Hematopoietic multipotent progenitor cell treated with erythropoietin and hydrocortisone succinate and interleukin-3 and kit ligand, for 15 days (in vitro differentiated cells): ENCODE measurements at places on chromosomes 13 and 19.
A peak's percentile ranks its signal among the peaks of the same experiment; 100 is the strongest.

GRCh38 chr19:43468354-43469159 is 3.1 kb upstream of the LYPD3 start:
- no peak for DNase-seq

GRCh38 chr19:27765397-27765796 is 1447.6 kb downstream of the UQCRFS1 start:
- DNase-seq = no peak

DNA sequence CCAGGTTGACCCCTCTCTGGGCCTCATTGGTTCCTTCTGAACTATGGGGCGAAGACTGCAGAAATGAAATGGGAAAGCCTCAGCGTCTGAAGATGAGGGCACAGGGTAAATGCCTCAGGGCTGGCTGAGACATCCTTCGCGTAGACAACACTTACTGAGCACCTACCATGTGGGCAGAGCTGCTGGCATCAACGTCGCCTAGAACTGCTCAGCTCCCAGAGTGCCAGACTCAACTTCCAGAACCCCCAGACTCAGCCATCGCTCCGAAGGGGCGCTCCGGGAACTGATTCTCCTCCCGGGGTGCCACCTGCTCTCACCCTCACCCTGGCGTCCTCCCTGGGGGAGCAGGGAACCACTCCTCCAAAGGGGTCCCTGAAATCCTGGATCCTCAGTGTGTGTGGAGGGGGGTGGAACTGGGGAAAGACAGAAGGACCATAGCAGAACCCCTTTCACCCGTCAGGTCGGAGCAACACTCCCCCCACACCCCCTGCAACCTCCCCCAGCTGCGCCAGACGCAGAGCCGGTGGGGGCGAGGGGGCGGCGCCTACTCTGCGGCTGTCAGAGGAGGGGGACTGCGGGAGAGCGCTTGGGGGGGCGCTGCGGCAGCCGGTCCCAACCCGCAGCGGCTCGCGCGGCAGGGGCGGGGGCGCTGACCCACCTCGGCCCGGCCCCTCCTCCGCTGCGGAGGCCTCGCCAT is 8.2 kb upstream of the NFIC start:
- DNase-seq = no peak

DNA sequence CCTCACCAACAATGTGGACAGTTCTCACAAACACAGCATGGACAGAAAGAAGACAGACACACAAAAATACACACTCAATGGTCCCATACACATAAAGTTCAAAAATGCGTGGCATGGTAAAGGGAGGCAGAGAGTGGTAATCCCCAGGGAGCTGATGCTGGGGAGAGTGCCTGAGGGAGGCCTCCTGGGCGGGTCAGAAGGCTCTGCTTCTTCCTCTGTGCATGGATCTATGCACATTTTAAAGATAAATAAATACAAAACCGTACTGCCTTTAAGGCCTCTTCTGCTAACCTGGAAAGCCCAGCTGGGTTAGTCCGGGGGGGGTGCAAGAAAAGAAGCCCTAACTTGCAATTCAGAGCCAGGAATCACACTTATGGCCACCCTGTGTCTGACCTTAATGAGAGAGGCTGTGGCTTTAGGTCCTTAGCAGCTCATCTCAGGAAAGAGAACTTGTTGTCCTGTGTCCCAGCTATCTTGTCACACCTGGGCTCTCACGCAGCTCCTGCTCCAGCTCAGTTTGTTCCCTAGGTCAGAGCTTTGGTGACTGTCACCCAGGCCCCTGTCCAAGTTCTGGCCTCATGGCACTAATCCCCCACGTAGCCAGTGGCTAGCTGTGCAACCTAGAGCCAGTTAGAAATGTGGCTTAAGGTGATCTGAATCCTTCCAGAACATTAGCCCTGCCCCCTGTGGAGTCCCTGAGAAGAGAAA is 28.5 kb downstream of the POP4 start:
- no peak for DNase-seq

GRCh38 chr19:46383171-46383815 is 30.1 kb downstream of the CCDC8 start:
- DNase-seq = no peak

DNA sequence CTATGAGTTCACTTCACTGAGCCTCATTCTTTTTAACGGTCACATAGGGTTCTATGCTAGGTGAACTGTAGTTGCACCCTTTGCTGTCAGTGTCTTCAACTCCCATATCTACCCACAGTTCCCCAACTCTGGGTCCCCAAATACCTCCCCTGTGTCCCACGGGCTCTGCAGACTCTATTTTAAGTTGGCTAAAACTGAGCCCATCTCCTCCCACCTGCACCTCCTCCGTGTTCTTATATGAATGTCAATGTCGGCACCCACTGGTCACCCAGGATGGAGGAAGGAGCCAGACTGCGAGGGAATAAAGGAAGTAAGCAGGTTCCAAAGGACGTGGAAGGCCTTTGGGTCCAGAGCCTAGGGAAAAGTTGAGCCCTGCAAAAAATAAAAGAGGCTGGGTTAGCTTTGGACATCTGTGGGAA is 802 bp upstream of the PIN1 start:
- DNase-seq = no peak

DNA sequence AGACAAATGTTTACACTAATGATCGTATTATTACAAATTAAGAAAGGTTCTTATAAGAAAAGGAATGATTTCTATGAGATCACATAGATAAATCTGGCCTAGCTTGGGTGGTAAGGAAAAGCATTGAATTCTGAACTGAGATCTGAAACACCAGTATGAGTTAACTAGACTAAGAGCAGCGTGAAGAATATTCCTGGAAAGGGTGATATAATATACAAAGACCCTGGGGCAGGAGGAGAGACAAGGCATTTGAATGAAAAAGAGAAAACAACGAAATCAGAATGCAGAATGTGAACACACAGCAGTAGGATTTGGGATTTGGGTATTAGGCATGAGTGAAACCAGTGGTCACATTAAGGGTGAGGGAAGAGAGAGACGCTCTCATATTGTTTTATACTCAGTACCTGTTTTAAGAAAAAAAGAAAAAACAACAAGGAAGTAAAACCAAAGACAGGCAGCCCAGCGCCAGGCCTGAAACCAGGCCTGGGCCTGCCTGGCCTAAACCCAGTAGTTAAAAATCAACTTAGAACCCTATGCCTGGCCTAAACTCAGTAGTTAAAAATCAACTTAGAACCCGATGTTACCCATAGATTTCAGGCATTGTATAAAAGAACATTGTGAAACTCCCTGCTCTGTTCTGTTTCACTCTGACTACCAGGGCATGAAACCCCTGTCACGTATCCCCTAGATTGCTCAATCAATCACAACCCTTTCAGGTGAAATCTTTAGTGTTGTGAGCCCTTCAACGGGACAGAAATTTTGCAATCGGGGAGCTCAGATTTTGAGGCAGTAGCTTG is 287.1 kb downstream of the ITGBL1 start:
- DNase-seq = no peak

GRCh38 chr13:113744197-113745000 is 14.6 kb upstream of the TMEM255B start:
- no peak for DNase-seq

- peak; percentile 23 for DNase-seq
Measured at GRCh38 chr19:2014731-2015607, 545 bp downstream of the BTBD2 start.

DNA sequence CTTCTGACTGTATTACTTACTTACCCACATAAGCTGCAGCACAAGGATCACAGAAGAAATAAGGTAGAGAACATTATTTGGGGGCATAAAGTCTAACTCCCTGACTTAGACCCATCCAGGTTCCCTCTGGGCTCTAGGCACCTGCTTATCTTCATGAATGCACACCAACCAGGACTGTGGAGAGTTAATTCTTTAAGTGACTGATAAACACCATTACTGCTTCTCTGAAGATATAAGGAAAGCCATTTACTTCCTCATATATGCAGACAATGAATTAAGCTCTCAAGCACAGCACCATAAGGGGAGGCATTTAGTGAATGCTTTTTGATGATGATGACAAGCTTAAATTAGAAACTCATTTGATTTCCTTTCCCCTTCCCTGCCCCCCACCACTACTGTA is 22.5 kb downstream of the OBI1 start:
- peak; percentile 27 for DNase-seq

DNA sequence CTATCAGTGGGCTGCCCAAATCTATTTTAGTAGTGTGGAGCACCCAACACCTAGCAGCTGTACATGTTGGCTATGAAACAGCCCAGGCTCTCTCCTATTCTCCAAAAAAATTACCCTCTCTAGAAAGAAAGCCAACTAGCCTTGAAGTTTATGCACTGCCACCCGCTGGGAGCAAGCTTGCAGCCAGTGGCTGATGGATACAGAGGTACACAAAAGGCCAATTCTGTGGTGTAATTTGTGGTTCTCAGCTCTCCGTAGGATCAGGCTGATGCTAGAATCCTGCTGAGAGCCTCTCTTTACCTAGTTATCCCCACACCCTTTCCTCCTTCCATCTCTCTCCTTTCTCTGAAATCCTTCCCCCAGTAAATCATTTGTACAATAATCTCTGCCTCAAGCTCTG is 1120.7 kb downstream of the DIAPH3 start:
- no peak for DNase-seq

- no peak for DNase-seq
Measured at GRCh38 chr19:37973666-37974065, 66.7 kb downstream of the SIPA1L3 start.

DNA sequence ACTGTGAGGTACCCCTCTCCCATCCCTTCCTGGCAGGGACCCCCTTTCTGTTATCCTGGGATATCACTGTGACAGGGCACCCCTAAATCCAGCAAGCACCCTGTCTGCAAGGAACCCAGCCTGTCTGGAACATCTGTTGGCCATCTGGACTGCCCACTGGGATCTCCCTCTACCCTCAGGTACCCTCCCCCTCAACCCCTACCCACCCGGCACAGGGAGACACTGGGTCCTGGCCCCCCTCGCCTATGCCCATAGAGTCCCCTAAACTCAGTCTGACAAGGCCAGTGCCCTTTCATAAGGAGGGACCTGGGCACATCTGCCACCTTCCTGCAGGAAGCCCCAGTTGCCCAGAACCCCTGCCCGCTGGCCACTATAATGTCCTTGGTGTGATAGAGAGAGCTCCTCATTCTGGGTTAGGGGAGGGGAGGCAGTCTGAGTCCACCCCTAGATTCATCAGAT is 2.8 kb upstream of the SLC27A5 start:
- no peak for DNase-seq

- no peak for DNase-seq
Measured at GRCh38 chr13:22698467-22698866, 482.3 kb upstream of the SGCG start.

DNA sequence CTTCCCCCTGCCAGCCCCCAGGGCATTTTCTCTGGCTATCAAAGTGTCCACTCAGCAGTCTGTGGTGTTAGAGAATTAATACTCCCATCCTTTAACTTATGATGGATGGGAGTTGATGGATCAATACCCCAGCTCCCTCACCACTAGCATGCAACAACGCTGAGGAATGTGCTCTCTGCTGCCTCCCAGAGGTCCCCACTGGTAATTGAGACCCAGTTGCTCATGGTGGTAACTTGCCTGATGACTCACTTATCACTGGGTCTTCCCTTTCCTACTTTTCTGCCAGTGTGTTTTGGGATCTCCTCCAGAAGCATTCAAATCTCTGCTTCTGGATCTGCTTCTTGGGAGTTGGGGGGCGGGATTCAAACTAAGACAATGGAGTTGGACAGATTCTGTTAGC is 20.3 kb upstream of the CACNA1A start:
- DNase-seq = peak; percentile 9

DNA sequence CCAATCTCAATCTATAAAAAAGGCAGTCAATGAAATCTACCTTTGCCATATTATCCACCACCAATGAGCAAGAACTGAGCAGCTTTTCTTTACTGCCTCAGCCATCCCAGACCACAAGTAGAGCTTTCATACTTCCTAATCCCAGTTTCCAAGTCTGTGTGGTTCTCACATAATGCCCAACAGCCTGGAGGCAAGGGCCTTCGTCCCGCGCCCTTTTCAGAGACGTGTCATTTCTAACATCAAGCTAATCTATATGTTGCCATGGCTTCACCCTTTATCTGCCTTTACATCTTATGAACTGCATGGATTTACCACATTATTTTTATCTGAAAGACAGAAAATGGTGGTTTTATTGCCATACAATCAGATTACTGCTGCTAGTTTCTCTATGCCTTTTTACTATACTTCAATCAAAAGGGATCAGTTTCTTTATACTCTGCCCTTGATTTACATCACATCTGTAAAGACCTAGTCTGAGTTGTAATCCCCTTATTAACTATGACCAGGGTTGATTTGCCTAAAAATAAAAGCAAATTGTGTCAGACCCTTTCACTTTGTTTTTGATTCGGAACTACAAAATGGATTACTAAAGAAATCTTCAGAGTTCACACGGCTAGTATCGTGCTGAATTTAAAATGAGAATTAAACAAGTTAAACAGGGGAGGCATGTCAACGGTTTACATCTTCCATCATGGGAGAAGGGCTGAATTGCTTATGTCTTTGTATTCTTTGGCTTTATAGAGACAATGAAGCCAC is 5.9 kb downstream of the EFNB2 start:
- no peak for DNase-seq

- DNase-seq = peak; percentile 73
Measured at GRCh38 chr13:25114220-25114619, 18.3 kb downstream of the PABPC3 start.

DNA sequence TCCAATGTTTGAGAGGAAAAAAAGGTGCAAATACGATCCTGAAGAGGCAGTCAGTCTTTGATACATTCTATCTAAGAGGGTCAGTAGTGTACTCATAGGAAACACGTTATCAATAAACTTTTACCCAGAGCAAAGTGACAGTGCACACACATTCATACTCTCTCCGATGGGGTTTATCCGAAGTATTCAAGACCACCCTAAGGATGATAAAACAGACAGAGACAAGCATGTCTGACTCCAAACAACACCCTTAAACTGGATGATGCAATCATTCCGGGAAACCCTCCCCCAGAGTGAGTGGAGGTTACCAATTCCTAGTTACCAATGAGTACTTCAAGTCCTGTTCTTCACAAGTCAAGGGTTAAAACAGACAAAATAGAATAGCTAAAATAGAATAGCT is 79.1 kb downstream of the DNAJC3 start:
- no peak for DNase-seq

DNA sequence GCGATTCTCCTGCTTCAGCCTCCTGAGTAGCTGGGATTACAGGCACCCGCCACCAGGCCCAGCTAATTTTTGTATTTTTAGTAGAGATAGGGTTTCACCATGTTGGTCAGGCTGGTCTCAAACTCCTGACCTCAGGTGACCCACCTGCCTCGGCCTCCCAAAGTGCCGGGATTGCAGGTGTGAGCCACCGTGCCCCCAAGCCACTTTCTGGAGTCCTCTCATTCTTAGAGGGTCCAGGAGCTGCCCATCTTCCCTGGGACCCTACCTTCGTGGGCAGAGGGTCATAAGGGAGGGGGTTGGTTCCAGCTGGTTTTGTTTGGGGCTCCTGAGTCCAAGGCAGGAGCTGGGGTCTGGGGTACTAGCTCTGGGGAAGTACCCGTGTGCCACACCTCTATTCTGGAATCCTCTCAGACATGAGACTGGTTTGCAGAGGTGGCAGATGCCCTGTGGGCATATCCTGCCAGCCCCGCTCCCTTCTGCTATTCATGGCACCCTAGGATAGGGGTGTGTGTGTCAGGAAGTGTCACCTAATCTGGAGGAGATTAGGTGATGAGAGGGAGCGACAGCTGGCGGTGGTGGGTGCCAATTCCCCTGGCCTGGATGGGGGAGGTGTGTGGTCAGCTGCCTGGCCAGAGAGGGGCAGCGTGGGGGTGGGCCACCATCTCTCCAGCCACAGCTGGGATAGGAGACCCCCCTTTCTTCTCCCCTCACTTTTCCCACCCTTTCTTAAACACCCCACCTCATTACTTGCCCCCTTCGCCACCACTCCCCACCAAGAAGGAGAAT is 2.1 kb downstream of the PRMT1 start:
- no peak for DNase-seq

- no peak for DNase-seq
Measured at GRCh38 chr13:97798171-97798821, 155.2 kb upstream of the IPO5 start.

GRCh38 chr19:6906559-6907060 is 19.2 kb downstream of the ADGRE1 start:
- DNase-seq = no peak
